Stimulated activated naive CD4-positive, alpha-beta T cell treated with Interleukin-2 at 50 U/mL for 16 hours (primary cell): ENCODE measurements at places on chromosomes 13 and 19.
A peak's percentile ranks its signal among the peaks of the same experiment; 100 is the strongest.

GRCh38 chr13:50598338-50598737, 245.2 kb downstream of the DLEU7 start:
- no peak for DNase-seq

DNA sequence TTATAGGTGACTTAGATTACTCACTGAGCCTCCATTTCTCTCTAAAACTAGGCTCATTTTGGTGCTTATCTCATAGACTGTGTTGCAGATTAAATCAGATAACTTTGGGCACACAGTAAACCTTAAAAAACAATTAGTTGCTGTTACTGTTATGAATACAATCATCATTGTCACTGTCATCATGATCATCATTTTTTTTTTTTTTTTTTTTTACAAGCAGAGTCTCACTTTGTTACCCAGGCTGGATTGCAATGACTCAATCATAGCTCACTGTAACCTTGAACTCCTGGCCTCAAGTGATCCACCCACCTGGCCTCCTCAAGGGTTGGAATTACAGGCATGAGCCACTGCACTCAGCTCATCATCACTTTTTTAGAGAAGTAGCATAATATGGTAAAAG, 60.0 kb downstream of the VWA8 start:
- DNase-seq: no peak

GRCh38 chr19:1942078-1942933, 1.3 kb downstream of the CSNK1G2 start:
- DNase-seq: peak; percentile 69

GRCh38 chr19:2561221-2561620, 85.3 kb downstream of the GADD45B start:
- DNase-seq: no peak

DNA sequence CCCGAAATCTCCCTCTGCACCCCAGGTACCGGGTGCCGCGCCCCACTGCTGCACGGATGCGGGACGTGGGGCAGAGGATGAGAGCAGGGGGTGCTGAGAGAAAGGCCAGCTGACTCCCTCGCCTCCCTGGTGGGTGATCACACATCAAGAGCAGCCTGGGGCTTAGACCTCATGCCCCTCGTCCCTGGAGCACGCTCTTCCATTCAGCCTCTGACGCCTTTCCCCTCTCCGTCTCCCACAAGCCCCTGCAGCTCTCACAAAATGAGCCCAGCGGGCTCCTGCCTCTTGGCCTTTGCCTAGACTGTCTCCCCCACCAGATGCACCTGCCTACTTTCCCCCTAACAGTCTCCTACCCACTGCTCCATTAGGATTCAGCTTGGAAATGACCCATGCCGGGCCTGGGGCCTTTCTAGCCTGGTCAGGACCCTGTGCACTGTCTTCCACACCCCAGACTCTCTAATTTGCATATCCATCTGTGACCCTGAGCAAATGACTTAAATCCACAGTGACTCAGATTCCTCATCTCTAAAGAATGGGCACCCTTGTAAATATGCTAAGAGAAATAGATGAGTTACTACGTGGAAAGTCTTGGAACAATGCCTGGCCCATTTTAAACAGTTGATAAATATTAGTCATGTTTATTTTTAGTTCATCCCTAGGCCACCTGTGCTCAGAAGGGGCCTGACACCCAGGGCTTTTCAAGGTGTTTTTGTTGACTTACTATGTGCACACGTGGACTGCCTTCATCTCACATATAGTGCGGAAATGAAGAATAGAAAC, 582 bp upstream of the PTPRH start:
- DNase-seq: no peak

DNA sequence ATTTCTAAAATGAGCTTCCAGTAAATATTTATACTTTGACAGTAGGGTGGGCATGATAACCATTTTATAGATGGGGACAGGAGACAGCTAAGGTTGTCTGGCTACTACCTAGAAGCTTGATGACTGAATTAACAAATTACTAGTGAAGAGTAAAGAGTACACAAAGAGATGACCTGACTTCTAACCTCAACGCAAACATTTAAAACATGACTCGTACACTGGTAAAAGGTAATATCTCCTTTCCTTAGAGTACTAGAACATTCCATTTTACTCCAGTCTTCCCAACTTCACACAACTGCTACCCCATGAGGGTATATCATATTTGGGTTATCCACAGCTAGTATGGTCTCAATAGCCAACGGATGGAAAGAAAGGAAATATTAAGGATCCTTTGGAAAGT, 258.9 kb downstream of the FOXO1 start:
- no peak for DNase-seq

GRCh38 chr13:79196843-79197242, 209.2 kb downstream of the RBM26 start:
- DNase-seq: no peak

- DNase-seq: no peak
Measured at GRCh38 chr19:9580728-9581127, 3.6 kb downstream of the ZNF121 start.

DNA sequence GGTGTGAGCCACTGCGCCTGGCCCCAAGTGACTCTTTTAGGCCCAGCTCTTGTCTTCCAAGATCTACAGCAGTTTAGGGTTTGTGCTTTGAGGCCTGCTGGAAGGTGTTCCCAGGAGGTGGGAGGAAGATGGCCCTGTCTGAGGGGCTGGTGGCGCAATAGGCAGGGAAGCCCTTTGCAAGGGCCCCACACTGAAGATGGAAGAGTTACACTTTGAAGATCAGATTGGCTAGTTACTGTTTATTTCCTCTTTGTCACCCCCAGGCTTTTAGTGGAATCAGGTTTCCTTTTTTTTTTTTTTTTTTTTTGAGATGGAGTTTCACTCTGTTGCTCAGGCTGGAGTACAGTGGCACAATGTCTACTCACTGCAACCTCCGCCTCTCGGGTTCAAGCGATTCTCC, 1.9 kb upstream of the RABAC1 start:
- DNase-seq: no peak

DNA sequence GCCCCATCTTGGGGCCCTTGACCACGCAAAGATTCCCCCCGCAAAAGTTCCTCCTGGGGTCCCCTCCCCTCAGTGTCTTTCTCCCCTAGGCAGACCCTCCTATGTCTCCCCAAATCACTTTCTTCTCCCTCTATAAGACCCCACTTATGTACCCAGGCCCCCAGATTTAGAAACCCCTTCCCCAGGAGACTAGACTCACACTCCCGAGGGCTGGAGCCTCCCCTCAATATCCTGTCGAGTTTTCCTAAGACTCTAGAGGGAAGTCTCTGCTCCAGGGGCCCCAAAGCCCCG, 1.4 kb downstream of the SLC1A5 start:
- DNase-seq: no peak

- DNase-seq: no peak
Measured at GRCh38 chr13:27088619-27089018, 83.0 kb downstream of the USP12 start.

DNA sequence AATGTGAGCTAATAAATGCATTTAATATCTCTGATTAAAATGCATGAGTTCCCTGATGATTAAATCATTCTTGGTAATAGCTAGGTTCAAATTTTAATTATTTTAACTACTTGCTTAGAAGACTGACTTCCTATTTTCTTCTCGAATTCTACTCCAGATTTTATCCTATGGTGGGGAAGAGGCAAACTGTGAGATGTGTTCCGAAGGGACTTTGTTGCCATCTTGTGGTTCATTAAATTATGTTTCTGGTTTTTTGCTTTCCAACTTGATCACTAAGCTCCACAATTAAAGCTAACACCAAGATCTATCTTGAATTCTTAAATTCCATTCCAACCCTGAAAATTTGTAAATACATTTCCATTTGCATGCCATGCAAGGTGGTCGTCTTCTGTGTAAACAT, 538.4 kb upstream of the PCDH20 start:
- DNase-seq: no peak

DNA sequence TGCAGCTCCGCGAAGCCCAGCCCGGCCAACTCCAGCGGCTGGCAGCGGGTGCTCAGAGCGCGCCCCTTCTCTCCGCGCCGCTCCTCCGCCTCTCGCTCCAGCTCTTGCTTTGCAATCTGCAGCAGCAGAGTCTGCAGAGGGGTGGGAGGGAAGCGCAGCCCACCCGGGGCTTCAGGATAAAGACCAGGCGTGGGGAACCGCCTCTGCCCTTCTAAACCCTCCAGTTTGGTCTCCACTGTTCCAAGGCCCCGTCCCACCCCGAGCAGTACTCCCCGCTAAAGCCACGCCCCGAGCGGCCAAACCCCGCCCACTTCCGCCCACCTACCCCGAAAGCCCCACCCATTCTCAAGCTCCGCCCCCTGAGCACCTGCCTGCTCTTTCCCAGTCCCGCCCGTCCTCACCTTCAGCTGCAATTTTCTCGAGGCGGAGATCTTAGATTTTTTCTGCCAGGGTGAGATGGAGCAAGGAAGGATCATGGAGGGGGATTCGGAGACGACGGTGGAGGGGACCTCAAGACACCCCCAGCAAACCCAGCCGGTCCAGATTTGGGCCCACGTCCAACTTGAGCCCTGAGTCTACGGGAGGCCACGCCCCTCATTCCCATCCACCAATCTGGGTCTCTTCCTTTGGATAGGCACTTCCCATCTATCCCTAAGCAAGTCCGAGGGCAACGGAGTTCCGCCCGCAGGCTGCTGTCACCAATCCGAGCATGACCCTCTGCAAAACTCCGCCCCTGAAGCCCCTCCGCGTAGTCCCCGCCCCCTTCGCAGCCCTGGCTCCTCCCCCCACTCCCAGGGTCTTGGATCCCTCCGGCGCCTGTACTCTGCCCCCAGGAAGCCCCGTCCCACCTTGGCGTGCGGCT, 1.1 kb downstream of the TNNI3 start:
- DNase-seq: no peak

GRCh38 chr13:58048670-58049069, 417.1 kb downstream of the PCDH17 start:
- no peak for DNase-seq

DNA sequence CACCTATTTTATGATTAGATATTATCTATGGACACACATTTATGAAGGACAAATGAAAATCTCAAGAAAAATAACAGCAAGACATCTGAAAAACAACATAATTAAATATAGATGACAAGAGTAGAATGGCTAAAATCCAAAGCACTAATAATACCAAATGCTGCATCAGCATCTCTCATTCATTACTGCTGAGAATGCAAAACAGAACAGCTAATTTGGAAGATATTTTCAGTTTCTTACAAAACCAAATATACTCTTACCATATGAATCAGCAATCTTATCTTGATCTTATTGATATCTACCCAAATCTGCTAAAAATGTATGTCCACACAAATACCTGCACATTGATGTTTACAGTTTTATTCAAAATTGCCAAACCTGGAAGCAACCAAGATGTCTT, 829.1 kb upstream of the MIR17HG start:
- DNase-seq: no peak

- DNase-seq: peak; percentile 3
Measured at GRCh38 chr13:97125810-97126738, 96.1 kb upstream of the MBNL2 start.

DNA sequence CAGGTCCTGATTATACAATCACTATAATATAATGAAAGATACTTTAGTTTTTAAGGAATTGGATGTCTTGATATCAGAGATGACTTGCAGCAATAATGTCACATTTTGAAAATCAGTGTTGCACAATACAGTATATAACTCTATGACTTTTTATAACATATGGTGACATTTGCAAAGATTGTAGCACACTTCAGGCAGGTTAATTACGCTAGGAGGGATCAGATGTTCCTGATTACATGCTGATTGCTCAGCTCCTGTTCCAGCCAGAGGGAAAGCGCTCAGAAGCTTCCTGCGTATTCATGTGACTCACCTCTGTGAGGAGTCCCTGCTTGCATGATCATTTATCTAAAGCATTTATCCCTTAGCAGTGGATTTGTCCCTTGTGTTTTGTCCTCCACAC, 265.6 kb downstream of the GPC5 start:
- no peak for DNase-seq

DNA sequence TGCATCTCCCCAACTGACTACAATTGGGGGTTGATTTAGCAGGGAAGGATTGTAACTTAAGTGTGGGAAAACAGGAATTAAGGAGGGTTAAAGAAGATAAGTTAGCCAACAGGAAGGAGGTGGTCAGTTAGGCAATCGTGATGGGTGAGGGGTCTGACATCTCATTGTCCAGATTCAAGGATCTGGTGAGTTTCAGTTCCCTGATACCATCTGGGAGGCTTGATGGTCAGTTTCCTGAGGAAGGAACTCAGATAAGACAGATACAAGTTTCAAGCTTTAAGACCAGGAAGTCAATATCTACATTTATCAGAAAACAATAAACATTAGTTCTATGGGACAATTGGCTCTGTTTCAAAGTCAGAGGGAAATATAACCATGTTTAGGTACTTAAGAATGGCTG, 601.8 kb downstream of the SLITRK6 start:
- DNase-seq: no peak

- no peak for DNase-seq
Measured at GRCh38 chr19:6325614-6326013, 7.8 kb downstream of the ACER1 start.

GRCh38 chr19:45245334-45245787, at the start of gene EXOC3L2:
Gene EXOC3L2 (minus strand): TSS chr19:45245407. CDS start chr19:45239045, 6,362 bp downstream.
- DNase-seq: no peak

- no peak for DNase-seq
Measured at GRCh38 chr19:51114087-51114729, 6.0 kb upstream of the CTU1 start.
